Gastroesophageal sphincter (tissue), 4 donors: ENCODE measurements at places on chromosomes 6 and 20.

DNA sequence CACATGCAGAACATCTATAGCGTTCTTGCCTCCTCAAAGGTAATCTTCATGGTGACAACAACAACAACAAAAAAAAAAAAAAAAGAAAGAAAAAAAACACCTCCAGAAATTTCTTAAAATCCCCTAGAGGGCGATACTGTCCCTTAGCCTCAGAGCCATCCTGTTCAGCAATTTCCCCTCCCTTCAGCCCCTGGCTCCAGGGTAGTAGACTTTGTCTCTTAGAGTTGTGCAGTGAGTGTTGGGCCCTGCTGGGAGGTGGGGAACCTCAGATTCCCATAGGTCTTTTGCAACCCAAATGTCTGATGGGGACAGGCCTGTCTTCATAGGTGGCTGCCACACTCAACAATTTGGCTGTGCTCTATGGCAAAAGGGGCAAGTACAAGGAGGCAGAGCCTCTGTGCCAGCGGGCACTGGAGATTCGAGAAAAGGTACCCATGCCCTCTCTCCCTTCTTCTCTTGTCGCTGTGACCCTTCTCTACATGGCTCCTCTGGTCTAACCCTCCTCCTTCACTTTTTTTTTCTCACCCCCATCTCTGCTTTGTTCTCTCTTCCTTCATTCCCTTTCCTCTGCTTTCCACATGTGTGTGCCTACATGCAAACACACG lies 6.0 kb upstream of the PTK7 start:
- ATAC-seq: no peak

GRCh38 chr6:81847866-81848265 lies 95.4 kb upstream of the TENT5A start:
- ATAC-seq: no peak

GRCh38 chr20:2402271-2402980 lies 21.7 kb downstream of the TGM6 start:
- ATAC-seq: no peak

DNA sequence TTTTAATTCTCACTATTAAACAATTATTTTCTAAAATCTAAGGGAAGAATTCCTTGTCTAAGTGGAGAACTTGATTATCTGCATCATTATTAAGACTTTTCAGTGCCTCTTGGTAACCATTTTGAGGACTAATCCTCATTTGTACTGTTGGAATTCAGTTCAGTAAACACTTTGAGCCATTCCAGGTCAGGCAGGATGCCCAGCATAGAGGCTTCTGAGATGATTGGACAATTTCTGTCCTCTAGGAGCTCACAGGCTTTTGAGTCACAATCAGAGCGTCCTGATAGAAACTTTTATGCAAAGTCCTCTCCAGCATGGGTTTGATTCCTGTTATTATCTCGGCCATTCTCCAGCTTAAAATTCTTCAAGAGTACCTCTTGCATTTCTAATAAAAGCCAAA lies 1304.6 kb downstream of the EPHA7 start:
- no peak for ATAC-seq

DNA sequence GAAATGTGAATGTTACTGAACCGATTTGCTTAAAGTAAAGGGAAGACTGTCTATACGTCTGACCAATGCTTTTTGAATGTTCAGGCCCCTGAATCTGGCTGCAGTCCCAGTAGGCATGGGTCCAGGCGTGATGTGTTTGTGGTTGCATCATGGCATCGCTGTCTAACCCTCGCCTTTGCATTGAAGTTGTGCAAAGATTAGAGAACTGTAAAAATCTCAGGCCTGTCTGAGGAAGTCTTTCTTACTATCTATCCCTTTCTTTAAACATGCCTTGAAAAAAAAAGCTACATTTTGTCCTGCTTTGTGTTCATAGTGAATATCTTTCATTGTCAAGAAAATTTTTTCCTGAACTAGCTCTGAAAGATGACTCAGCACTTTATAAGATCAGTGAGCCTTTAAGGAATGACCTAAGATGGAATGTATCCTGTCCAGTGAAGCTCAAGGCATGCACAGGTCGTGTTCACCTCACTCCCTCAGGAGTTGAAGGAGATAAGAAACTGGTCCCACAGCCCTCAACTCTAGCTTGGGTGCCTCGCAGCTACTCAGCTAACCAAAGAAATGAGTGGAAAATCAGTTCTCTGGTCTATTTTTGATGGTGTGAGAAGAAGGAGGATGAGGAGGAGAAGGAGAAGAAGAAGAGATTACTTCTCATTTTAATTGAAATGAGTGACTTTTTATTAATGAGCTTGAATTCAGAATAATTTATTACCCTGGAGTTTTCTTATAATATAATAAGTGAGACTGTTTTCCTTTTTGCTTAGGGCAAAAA lies 48.6 kb downstream of the TPD52L1 start:
- no peak for ATAC-seq

- peak; percentile 32 for ATAC-seq
Measured at GRCh38 chr6:29791786-29792122, 35.9 kb upstream of the HLA-G start.

- no peak for ATAC-seq
Measured at GRCh38 chr20:25248786-25249172, 894 bp downstream of the PYGB start.

- no peak for ATAC-seq
Measured at GRCh38 chr6:121619987-121620740, 184.7 kb downstream of the GJA1 start.

- ATAC-seq: no peak
Measured at GRCh38 chr6:139231206-139231605, 60.6 kb downstream of the TXLNB start.

GRCh38 chr6:169427856-169428255 lies 174.2 kb upstream of the THBS2 start:
- ATAC-seq: peak; percentile 64

- peak; percentile 25 for ATAC-seq
Measured at GRCh38 chr20:53547664-53548239, 45.9 kb downstream of the ZNF217 start.

- no peak for ATAC-seq
Measured at GRCh38 chr6:1910621-1911407, 301.1 kb downstream of the FOXC1 start.

DNA sequence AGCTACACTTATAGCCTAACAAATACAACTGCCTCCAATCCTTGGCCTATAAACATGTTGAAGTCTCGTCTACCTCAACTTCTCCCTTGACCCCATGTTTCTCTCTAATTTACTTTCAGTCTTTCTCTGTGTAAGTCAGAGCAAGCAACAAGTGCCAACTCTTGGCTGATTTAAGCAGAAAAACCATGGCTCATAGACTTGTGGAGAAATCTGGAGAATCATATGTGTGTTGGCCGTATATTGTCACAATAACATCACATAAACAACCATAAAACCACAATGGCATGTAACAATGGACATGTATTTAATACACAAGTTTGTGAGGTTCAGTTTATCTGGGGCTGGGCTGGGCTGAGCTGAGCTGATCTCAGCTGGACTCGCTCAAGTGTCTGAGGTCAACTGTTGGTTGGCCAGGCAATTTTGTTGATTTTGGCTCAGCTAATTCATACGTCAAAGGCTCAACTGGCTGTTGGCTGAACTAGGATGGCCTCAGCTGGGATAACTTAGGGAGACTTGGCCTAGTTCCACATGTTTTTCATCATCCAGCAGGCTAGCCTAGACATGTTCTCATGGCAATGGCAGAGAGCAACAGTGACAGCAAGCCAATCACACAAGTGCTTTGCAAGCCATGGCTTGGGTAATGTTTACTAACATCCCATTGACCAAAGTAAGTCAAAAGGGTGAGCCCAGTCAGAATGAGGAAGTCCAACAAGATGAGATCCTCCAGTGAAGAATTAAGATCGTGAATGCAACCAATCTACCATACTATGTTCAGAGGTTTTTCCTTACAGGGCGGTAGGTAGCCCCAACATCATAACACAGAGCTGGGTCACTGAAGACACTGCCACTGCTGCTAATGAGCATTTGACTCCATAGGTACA lies 12.9 kb upstream of the TBC1D22B start:
- peak; percentile 89 for ATAC-seq

DNA sequence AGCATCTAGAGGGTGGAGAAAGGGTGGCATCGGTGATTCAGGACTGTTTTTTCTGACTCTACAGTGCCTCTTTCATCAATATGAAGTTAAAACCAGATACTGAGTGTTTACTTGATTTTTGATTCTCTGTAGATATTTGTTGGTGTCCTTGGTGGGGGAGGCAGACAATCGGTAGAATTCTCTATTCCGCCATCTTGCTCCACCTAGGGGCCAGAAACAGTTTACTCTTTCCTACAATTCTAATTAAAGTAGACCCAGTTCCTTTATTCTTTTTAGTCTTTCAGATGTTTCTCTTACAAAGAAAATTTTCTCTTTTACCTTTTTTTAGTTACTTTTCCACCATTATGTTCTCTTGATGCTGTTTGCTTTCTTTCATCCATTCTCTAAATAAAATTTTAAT lies 162.1 kb upstream of the RAB32 start:
- no peak for ATAC-seq

- no peak for ATAC-seq
Measured at GRCh38 chr6:40932366-40932765, 106.7 kb downstream of the UNC5CL start.

DNA sequence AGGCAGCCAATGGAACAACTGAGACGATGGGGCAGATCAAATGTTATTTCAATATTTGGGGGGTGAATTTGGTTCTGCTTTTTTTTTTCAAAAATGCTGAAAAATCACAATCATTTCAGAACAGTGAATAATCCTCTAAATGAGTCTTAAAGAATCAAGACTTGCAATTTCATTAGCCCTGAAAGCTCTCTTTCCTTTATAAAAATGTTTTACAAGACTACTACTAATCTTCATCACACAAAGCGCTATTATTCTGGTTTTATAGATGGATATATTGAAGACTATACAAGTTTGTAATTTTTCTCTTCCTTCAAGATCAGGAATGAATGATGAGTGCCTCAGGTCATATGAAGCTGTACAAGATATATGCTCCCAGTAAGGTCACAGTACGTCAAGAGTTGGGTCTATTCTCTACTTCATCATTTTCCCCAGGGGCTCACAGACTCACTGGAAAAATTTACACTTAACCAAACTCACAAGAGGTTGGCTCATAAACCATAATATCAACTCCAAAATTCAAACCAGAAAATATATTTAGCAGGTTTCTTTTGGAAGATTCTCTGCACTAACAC lies 19.5 kb downstream of the RNF24 start:
- ATAC-seq: no peak
